ENCODE measurements at places on chromosomes 4 and X.

DNA sequence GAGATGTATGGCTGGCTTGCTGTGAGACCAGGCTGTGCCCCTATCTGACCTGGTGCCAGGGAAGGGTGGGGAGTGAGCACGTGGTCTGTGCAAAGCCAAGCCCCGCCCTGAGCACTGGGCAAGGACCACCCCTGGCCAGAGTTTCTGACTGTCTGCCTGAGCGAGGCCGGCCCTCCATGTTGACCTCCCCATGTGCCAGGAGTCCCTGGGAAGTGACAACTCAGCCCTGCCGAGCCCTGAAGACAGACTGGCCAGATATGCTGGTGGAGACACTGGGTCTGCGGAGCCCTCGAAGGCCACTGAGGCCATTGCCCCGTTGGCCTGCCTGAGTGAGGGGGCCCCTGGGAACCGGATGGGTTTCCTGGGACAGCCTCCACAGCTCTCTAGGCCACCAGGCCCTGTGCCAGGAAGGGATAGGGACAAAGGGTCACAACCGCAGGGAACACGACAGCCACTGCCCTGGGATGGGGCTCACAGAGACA lies 7.1 kb upstream of the BGN start:
- no peaks in the 10 kb centered on the region for H3K36me3 ChIP-seq
- no peaks in the 10 kb centered on the region for H3K4me1 ChIP-seq

- no peak overlapping the region for H3K4me3 ChIP-seq
- DNase-seq: no peak
- no peaks in the 10 kb centered on the region for H3K36me3 ChIP-seq
- H3K4me1 ChIP-seq: no peaks in the 10 kb centered on the region
These were observed 374.5 kb downstream of the TEX13C start for GRCh38 chrX:125694171-125694570.

GRCh38 chr4:171157462-171158082 lies 655.6 kb upstream of the GALNTL6 start:
- no peaks in the 10 kb centered on the region for H3K4me1 ChIP-seq
- no peaks in the 10 kb centered on the region for H3K36me3 ChIP-seq
- H3K4me3 ChIP-seq: no peak overlapping the region
- no peaks in the 10 kb centered on the region for H3K27me3 ChIP-seq

DNA sequence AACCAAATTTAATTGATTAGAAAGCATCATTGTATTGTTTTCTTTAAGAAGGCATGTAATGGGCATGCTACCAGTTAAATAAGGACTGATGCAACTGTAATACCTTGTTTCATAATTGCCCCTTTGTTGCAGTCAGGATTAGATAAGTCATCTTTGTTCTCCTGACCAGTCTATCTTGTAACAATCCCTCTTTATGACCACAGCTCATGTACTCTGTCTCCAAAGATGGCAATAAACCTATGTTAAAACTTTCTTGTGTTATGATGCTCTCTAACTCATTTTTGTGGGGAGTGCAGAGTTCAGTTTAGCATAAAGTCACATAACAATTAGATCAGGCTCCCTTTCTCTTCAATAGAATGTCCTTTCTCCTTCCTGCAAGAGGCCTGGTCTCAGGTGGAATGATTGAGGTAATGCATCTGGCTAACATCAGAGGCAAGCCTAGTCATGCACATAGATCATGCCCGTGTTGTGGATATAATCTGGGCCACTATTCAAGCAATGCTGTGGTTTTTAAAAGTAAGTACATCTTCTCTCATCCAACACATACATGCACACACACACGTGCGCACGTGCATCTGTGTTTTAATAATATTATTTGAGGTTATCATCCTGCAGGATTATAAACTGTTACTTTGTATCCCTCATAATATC lies 45.6 kb downstream of the TMEM154 start:
- no peaks in the 10 kb centered on the region for H3K4me1 ChIP-seq
- H3K4me3 ChIP-seq: no peak overlapping the region
- H3K36me3 ChIP-seq: peaks cover under 1% of the 10 kb centered on the region
- H3K27me3 ChIP-seq: no peaks in the 10 kb centered on the region

DNA sequence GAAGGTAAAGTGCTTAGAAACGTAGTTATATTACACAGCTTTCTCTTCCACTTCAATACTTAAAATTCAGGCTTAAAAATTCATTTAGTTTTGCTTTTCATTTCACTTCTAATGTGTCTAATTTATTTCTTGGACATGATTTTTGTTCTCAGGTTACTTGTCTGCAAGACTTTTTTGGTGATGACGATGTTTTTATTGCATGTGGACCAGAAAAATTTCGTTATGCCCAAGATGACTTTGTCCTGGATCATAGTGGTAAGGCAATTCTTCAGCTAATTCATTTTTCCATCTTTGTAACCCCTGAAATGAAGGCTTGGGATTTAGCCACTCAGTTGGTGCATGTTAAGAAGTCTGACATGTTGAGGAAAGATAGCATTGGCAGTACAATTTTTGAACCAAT lies 114.7 kb downstream of the DCLK2 start:
- H3K36me3 ChIP-seq: no peaks in the 10 kb centered on the region
- no peak for DNase-seq
- no peaks in the 10 kb centered on the region for H3K27me3 ChIP-seq
- no peaks in the 10 kb centered on the region for H3K4me1 ChIP-seq
- H3K27ac ChIP-seq: no peak overlapping the region

DNA sequence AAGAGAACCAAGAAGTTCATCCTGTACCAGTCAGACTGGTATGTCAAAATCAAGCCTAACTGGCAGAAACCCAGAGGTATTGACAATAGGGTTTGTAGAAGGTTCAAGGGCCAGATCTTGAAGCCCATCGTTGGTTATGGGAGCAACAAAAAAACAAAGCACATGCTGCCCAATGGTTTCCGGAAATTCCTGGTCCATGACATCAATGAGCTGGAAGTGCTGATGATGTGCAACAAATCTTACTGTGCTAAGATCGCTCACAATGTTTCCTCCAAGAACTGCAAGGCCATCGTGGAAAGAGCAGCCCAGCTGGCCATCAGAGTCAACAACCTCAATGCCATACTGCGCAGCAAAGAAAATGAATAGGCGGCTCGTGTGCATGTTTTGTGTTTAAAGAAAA lies 172.7 kb upstream of the MED14 start:
- no peaks in the 10 kb centered on the region for H3K27me3 ChIP-seq
- DNase-seq: no peak
- no peaks in the 10 kb centered on the region for H3K4me1 ChIP-seq
- no peak overlapping the region for H3K27ac ChIP-seq
- no peak overlapping the region for H3K4me3 ChIP-seq
- no peaks in the 10 kb centered on the region for H3K36me3 ChIP-seq

DNA sequence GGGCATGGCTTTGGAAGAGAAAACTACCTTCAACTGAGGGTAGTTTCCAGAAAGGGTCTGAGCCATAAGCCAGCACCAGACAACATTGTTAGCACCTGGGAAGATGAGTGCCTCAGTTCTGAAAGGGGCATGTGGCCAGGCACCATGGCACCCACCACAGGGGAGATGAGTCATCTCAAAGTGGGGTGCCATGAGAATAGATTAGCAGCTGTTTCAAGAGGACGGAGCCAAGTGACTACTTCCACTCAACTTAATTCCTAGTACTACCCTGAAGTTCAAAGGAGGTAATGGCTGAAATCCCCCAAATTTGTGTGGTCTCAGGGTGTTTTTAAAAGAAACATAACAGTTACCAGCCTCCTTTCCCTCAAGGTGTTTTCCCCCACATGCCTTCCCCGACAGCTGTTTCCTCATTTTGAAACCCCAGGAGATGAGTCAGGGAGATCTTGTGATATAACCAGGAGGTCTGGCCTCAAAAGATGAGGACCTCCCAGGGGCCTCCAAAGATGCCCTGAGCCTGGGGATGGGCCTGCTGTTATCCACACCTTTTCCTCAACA lies 27.8 kb upstream of the FTHL17 start:
- H3K4me3 ChIP-seq: no peak overlapping the region
- H3K27ac ChIP-seq: no peak overlapping the region
- no peaks in the 10 kb centered on the region for H3K27me3 ChIP-seq
- DNase-seq: no peak
- H3K4me1 ChIP-seq: no peaks in the 10 kb centered on the region

DNA sequence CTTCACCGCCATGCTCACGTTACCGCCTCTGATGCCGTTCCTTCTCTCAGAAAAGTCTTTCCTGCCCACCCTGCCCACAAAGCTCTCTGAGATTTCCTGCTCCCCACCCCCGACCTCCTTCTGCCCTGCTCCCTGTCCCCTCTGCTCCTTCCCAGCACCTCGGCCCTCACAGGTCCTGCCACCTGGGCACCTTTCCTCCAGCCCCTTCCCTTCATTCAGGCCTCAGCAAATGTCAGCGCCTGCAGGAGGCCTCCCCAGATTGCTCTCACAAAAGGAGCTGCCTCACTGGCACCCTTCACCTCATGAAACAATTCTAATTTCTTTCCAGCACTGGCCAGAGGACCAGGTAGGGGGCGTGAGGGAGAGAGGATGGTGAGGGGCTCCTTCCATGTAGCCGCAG lies 33.6 kb upstream of the MXD4 start:
- no peaks in the 10 kb centered on the region for H3K27me3 ChIP-seq
- H3K27ac ChIP-seq: no peak overlapping the region
- DNase-seq: no peak
- peaks cover 21% of the 10 kb centered on the region for H3K4me1 ChIP-seq

DNA sequence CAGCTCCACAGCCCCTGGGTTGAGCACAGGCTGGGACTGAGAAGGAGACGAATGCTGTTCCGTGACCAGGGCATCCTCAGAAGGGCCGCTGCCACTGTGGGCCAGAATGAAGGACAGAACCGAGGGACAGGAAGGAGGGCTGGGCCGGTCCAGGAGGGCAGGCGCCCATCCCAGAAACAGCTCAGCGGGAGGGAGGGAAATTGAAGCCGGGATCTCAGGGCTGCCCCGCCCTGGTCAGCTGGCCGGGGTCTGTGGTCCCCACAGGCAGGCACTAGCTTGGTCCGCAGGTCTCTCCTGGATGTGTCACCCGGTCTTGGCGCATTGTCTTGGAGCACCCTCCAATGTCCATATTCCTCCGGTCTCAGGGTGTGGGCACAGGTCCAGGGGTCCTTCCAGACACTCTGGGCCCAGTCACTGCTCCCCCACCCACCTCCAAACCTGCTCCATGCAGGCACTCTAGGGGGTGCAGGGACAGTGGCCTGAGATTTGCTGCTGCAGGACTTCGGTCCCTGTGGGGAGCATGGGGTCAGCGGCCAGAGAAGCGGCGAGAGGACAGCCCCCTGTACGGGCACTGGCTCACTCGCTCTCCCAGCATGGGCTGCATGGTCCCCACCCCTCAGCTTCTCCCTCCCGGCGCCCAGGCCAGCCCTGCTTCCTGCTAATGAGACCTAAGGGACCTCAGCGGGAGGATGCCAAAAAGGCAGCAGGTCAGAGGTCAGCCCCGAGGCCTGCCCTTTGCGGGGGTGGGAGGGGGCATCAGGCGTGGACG lies 23.9 kb upstream of the MXD4 start:
- peaks cover 40% of the 10 kb centered on the region for H3K4me1 ChIP-seq
- H3K4me3 ChIP-seq: no peak overlapping the region
- H3K36me3 ChIP-seq: no peaks in the 10 kb centered on the region
- DNase-seq: no peak
- H3K27ac ChIP-seq: no peak overlapping the region

- DNase-seq: no peak
- no peak overlapping the region for H3K4me3 ChIP-seq
- H3K4me1 ChIP-seq: no peaks in the 10 kb centered on the region
- H3K36me3 ChIP-seq: no peaks in the 10 kb centered on the region
- H3K27me3 ChIP-seq: no peaks in the 10 kb centered on the region
- H3K27ac ChIP-seq: no peak overlapping the region
These were observed 55.9 kb downstream of the HTRA3 start for GRCh38 chr4:8325291-8325973.

DNA sequence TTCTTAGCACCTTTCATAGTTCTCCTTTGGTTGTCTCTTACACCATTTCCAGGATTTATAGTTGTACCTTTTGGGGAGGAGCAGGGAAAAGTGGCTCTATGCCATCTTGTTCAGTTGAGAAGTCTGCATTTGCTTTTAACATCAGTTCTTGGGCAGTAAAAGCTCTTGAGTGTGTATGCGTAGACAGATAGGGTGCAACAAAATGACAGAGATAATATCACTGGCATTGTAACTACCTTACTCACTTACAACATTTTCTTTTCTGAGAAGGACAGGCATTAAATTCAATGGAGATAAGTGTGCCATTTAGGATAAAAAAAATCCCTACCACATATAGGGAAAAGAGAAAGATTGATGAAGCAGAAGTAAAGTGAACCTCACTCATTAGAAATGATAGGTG lies 38.9 kb downstream of the ADGRG4 start:
- no peak overlapping the region for H3K27ac ChIP-seq
- no peaks in the 10 kb centered on the region for H3K27me3 ChIP-seq
- no peak for DNase-seq
- H3K4me1 ChIP-seq: no peaks in the 10 kb centered on the region
- H3K4me3 ChIP-seq: no peak overlapping the region

- no peaks in the 10 kb centered on the region for H3K4me1 ChIP-seq
- no peaks in the 10 kb centered on the region for H3K36me3 ChIP-seq
- DNase-seq: no peak
- H3K4me3 ChIP-seq: no peak overlapping the region
- H3K27me3 ChIP-seq: no peaks in the 10 kb centered on the region
- H3K27ac ChIP-seq: no peak overlapping the region
These were observed 254.6 kb downstream of the CBLL2 start for GRCh38 chrX:22527302-22527701.

- H3K27me3 ChIP-seq: no peaks in the 10 kb centered on the region
- no peak within 1 kb of the TSS for H3K27ac ChIP-seq
- DNase-seq: no peak
- no peak within 1 kb of the TSS for H3K4me3 ChIP-seq
These were observed at the start of gene HGFAC for GRCh38 chr4:3441501-3442459. Gene HGFAC (plus strand): TSS chr4:3441968. CDS start chr4:3442002, 34 bp downstream.

GRCh38 chr4:54215379-54216077 lies 13.6 kb upstream of the PDGFRA start:
- peaks cover 7% of the 10 kb centered on the region for H3K27me3 ChIP-seq
- peaks cover 4% of the 10 kb centered on the region for H3K4me1 ChIP-seq
- H3K36me3 ChIP-seq: no peaks in the 10 kb centered on the region
- DNase-seq: no peak
- no peak overlapping the region for H3K27ac ChIP-seq

- no peaks in the 10 kb centered on the region for H3K27me3 ChIP-seq
- no peak overlapping the region for H3K27ac ChIP-seq
- DNase-seq: no peak
- no peak overlapping the region for H3K4me3 ChIP-seq
- no peaks in the 10 kb centered on the region for H3K4me1 ChIP-seq
These were observed 12.8 kb upstream of the CRMP1 start for GRCh38 chr4:5905714-5906113.

DNA sequence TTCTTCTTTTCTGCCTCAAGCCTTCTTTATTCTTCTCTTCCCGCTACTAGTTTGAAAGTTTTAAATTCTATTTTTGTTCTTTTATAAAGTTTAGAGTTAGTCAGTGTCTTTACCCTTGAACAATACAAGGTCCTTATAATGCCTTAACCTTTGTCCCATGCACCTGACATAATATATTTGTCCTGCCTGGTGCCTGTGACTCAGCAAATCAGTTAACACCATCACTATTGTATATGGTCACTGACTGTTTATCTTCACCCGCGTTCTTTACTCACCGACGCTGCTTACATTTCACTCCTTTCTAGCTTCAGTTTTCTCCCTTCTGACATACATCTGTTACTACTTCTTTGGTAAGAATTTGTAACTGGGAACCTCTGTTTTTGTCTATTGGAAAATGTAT lies 5.7 kb downstream of the SMIM20 start:
- H3K4me3 ChIP-seq: no peak overlapping the region
- H3K4me1 ChIP-seq: no peaks in the 10 kb centered on the region
- no peak overlapping the region for H3K27ac ChIP-seq
- no peaks in the 10 kb centered on the region for H3K27me3 ChIP-seq
